ENCODE measurements at places on chromosomes 16 and 17.
A peak's percentile ranks its signal among the peaks of the same experiment; 100 is the strongest.

DNA sequence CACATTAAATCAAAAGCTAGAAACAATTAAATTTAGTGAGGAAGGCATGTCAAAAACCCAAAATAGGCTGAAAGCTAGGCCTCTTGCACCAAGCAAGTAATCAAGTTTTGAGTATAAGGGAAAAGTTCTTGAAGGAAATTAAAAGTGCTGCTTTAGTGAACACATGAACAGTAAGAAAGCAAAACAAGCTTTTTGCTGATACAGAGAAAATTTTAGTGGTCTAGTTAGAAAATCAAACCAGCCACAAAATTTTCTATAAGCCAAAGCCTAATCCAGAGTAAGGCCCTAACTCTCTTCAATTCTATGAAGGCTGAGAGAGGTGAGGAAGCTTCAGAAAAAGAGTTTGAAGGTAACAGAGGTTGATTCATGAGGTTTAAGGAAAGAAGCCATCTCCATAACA, 116.2 kb downstream of the CYB561 start:
- DNase-seq = no peak

DNA sequence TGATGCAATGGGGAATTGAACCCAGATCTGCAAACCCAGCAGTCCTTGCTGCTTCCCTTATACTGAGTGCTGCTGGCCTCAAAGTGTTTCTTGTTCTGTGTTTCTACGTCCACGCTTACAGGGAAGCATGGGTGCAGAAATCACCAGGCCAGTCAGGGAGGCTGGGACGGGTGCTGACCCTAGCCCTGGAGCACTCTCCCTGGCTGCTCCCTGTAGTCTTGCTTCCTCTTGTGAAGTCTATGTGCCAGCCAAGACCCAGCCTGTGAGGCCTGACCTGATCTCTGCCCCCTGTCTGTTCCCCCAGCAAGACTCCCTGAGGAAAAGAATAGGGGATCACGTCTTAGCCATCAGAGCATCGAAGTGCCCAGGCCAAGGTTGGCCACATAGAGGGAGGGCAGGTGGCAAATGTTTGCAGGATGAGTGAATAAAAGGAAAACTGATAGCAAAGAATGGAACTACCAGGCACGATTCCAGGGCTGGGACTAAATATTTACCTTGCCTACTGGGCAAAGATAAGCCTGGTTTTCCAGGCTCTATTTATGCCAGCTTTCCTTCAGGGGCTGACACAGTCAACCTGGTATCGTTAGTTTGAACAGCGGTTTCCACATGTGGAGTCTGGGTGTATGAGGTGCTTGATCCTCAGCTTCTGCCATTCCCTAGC, 41.2 kb upstream of the RHOT1 start:
- no peak for DNase-seq

DNA sequence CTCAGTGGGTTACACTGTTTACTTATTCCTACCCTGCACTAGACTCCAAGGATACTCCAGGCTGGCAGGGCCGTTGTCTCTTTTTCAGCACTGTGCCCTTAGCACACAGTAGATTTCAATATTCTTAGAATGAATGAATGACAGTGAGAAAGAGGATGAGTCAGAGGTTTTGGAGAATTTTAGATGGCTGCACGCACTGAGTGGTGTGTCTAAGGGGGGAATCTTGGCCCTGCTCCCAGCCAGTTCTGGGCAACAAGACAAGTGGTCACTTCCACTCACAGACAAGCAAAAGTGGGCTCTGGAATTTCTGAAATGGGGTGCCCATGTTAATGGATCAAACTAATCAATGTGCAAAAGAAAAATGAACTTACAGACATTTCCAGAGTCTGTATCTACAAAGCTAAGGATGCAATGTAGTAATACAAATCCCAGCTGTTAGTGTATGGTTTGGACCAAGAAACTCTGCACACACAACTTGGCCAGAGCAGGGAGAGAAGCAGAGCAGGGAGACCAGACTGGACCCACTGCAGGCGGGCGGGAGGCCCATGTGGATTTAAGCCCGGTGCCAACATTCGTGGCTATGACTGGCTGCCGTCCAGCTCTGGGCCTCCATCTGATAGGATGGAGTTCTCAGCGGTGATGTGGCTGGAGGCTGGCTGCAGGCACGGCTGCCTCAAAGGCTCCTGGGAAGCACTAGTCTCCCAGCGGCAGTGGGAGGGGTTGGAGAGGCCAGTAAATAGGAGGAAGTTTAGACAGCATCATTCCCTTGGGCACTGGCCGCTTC, 95.6 kb upstream of the CDYL2 start:
- DNase-seq = no peak

- no peak for DNase-seq
Observed at GRCh38 chr17:60297760-60298401, 94.1 kb downstream of the USP32 start.

- peak; percentile 84 for DNase-seq
Observed at GRCh38 chr17:36899250-36900159, 37.8 kb upstream of the LHX1 start.

DNA sequence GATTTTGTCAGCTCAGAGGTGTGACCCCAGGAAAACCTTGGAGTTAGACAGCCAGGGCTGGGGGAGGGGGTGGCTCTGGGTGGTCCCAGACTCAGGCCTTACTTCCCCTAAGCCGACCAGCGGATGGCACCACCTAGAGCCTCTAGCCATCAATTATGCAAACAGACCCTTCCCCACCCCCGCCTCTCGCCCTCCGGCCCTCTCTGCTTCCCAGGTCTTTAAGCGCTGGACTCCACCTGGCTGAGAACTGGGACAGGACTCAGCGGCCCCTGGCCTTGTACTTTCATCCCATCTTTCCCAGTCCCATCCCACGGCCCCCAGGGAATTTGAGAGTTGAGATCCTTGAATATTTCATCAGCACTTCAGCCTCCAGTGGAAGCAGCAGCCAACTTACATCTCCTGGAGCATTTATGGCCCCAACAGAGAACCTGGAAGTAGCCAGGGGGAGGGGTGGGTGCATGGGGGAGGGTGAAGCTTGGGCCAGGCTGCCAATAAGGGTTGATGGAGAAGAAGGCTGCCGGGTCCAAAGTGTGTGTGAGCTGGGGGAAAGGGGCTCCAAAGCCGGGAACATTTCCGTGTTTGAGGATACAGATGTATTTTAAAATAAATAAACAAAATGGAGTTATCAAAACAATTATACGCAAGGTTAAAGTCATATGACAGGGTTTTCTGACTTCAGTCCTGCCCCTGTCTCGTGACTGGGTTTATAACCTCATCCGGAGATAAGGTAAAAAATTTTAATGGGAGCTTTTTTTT, 7.5 kb upstream of the JUP start:
- DNase-seq = no peak

DNA sequence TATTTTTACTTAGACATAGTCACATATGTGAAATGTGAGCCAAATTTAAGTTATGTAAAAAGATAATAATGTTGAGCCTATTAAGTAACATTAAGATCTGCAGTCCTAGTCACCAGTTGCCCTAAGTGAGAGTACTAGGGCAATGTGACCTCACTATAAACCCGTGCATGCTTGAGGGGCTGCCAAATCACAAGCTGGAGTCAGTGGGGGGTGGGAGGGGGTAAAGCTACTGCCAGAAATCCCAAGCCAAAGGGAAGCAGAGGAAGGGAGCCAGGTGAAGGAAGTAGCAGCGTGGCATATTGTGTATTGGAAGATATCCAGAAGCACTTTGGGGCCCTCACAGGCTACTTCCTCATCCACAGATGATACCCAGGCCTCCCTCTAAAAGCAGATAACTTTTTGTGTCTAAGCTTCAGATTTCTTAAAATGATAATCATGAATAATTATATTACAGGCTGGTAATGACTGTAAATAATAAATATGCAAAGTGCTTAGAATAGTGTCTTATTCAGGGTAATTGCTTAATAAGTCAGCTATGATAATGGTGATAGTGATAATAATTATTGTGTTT, 134.1 kb downstream of the CA10 start:
- DNase-seq = no peak

DNA sequence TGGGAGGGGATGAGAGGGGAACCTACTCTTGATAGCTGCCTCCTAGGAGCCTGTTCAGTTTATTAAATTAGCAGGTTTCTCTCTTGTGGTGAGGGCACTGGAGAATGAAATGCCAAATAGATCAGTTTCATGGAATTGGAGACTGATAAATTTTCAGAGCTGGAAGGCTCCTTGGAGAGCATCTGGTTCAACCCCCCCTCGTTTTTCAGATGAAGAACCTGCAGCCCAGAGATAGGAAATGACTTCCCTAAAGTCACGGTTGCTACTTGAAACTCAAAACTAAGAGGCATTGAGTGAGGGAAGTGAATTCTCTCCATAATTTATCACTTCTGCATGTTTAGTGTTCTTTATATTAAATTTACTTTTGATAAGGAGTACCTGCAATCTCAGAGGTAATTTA, 366.0 kb upstream of the CCL2 start:
- DNase-seq = no peak

DNA sequence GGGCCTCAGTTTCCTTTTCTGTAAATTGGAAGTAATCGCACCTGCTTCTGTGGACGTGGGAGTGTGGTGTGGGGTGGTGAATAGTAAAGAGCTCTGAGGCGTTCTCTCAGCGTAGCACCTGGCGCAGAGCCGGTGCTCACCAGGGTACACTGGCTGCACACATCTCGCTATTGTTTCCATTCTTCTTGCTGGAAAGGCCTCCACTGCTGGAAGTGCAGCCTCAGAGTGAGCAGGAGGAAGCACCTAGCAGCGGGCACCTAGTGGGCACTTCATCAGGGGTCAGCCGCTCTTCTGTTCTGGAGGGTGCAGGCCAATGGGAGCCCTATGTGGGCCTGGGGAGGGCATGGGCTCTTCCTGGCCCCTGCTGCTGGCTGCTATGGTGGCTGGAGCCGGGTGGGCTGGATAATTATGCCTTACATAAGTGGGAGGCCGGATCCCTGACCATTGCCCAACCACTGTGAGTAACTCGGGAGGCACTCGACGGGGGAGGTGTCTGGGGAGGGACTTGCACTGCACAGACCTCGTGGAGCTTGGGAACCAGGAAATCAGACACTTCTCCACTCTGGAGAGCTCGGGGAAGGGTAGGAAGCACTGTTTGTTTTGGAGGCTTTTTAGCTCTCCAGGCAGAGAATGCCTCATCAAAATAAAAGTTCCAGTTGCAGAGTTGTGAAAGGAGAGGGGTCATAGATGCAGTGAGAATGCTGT, 1.7 kb downstream of the MAP2K3 start:
- no peak for DNase-seq
